ENCODE measurements at places on chromosomes 11 and 22. TPM values are rescaled to one million over a fixed set of nuclear protein-coding genes. Genes with fewer than 3 reads are reported as not detected.
A peak's percentile ranks its signal among the peaks of the same experiment; 100 is the strongest.

GRCh38 chr11:61917334-61918109, at the start of gene RAB3IL1:
TSS of gene RAB3IL1 (minus strand) at chr11:61917566. CDS start at chr11:61917367, 199 bp downstream.
- peaks cover 1% of the 10 kb centered on the region for H3K4me1 ChIP-seq
- peak within 1 kb of the TSS; percentile 52 for H3K4me3 ChIP-seq

DNA sequence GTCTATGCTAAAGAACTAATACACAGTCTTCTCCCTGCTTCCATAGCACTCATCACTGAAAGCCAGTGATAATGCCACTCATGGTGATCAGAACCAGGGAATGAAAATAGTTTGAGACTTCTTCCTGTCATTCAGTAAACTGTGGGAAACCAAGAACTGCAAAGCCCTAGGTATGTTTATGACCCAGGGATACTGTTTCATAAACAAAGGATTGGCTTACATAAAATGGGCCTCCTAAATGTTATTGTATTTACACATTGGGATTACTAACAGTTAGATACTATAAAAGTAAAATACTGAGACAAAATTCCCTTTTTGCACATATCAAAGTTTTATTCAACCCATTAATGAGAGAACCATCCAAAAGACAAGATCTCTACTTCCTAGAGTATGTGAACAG, 21.3 kb upstream of the CWF19L2 start:
- DNase-seq, result no peak
- no peaks in the 10 kb centered on the region for H3K4me1 ChIP-seq
- no peaks in the 10 kb centered on the region for H3K36me3 ChIP-seq
- H3K27me3 ChIP-seq, result no peaks in the 10 kb centered on the region
- no peak overlapping the region for H3K27ac ChIP-seq

- H3K27ac ChIP-seq, result no peak overlapping the region
- H3K27me3 ChIP-seq, result no peaks in the 10 kb centered on the region
- no peaks in the 10 kb centered on the region for H3K4me1 ChIP-seq
- no peak overlapping the region for H3K4me3 ChIP-seq
Observed at GRCh38 chr22:20624161-20624616, 116.8 kb downstream of the MED15 start.

Gene TYR
- not detected for polyA plus RNA-seq

GRCh38 chr22:32744176-32744959, 57.1 kb upstream of the TIMP3 start:
- H3K27ac ChIP-seq, result no peak overlapping the region
- no peaks in the 10 kb centered on the region for H3K27me3 ChIP-seq
- H3K4me1 ChIP-seq, result peaks cover 8% of the 10 kb centered on the region
- no peaks in the 10 kb centered on the region for H3K36me3 ChIP-seq
- no peak for DNase-seq

DNA sequence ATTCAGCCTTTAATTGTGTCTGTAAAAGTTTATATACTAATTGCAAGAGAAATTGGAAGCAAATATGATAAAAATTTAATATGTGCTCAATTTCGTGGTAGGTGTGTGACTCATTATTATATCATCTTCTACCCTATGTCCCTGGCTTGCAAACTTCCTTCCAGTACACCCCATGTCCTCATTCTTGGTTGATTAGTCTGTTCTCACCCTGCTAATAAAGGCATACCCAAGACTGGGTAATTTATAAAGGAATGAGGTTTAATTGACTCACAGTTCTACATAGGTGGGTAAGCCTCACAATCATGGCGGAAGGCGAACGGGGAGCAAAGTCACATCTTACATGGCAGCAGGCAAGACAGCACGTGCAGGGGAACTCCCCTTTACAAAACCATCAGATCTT, 11.9 kb downstream of the MRGPRX3 start:
- no peaks in the 10 kb centered on the region for H3K36me3 ChIP-seq
- no peak for DNase-seq
- H3K27ac ChIP-seq, result no peak overlapping the region
- H3K27me3 ChIP-seq, result peaks cover 23% of the 10 kb centered on the region

GRCh38 chr22:20158391-20159036, 7.7 kb upstream of the CCDC188 start:
- H3K36me3 ChIP-seq, result no peaks in the 10 kb centered on the region
- H3K4me3 ChIP-seq, result no peak overlapping the region
- H3K4me1 ChIP-seq, result no peaks in the 10 kb centered on the region

GRCh38 chr11:60937144-60937527, 12.9 kb downstream of the TMEM132A start:
- peak overlapping the region; percentile 53 for H3K27ac ChIP-seq
- no peak overlapping the region for H3K4me3 ChIP-seq
- H3K36me3 ChIP-seq, result no peaks in the 10 kb centered on the region
- DNase-seq, result no peak

DNA sequence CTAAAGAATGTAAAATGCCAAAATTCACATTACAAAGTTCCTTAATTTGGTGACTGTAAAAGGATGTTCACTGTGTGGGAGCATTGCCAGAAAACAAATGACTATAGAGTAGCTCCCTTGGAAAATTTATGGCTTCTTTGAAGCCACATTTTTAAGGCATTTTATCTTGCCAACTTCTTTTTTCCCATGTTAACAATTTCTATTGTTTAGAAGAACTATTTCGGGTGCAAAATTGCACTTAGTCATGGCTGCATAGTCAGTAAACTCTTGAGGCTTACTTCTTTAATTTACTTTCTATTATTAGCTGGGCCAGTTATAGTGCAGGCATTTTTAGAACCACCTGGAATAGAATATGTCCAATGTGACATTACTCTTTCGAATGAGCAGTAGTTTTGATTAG, 515.3 kb downstream of the JRKL start:
- H3K36me3 ChIP-seq, result no peaks in the 10 kb centered on the region
- H3K4me1 ChIP-seq, result no peaks in the 10 kb centered on the region
- no peak overlapping the region for H3K4me3 ChIP-seq

Gene OR52I2
- polyA plus RNA-seq, result 0.03 TPM

DNA sequence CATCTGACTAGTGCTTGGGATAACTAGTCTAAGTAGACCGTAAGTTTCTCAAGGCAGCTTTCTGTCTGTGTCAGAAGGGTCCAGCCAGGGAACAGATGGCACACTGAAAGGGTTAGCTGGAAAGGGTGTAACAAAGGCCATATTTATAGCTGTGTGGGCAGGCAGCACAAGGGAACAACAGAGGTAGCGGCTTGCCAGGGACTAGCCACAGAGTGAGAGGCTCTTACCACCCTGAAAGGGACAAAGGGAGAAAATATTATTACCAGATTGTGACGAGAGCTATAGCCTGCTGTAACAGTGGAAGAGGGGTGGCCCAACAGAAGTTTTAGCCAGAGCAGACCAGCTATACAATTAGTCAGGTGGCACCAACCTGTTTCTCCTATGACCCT, 129.4 kb downstream of the CCDC34 start:
- no peak overlapping the region for H3K27ac ChIP-seq
- no peak overlapping the region for H3K4me3 ChIP-seq
- no peaks in the 10 kb centered on the region for H3K36me3 ChIP-seq
- peaks cover 5% of the 10 kb centered on the region for H3K4me1 ChIP-seq
- no peak for DNase-seq

Gene CCDC117
- 32.5 TPM for polyA plus RNA-seq

Gene OR2D2
- polyA plus RNA-seq, result not detected

Gene CYB5R3
- polyA plus RNA-seq, result 149 TPM

DNA sequence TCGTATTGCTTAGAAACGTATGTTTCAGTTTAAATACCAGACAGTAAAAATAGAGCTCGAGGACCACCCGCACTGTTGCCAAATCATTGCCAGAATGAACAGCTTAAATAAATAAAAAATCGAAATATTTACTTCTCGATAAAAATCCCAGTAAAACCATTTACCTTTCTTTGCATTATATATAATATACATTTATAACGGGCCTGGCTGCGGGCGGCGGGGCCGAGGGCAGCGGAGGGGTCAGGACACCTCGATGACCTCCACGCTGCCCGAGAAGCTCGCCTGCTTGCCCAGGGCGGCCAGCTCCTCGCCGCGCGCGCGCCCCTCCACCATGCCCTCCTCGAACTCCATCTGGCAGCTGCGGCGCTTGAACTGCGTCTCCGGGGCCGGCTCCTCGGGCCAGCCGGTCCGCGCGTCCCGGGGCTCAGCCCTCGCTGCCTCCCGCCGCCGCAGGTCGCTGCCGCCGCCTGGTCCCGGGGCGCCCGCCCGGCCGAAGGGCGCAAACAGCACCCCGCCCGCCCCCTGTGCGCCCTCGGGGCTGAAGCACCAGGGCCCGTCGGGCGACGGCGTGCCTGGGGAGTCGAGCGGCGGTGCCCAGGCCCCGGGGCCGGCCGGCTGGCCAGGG, 15.7 kb downstream of the DUSP8 start:
- peaks cover 12% of the 10 kb centered on the region for H3K4me1 ChIP-seq
- no peak overlapping the region for H3K27ac ChIP-seq
- no peak overlapping the region for H3K4me3 ChIP-seq

Gene DCPS
- polyA plus RNA-seq, result 22.0 TPM

Gene CD3G
- 0.43 TPM for polyA plus RNA-seq

Gene MS4A6E
- not detected for polyA plus RNA-seq

GRCh38 chr11:396948-397548, 3.0 kb downstream of the PKP3 start:
- peaks cover 13% of the 10 kb centered on the region for H3K4me1 ChIP-seq
- H3K27me3 ChIP-seq, result no peaks in the 10 kb centered on the region
- no peak overlapping the region for H3K27ac ChIP-seq
- no peak for DNase-seq

Gene MYOD1
- not detected for polyA plus RNA-seq

Gene ALX4
- polyA plus RNA-seq, result 0.07 TPM

DNA sequence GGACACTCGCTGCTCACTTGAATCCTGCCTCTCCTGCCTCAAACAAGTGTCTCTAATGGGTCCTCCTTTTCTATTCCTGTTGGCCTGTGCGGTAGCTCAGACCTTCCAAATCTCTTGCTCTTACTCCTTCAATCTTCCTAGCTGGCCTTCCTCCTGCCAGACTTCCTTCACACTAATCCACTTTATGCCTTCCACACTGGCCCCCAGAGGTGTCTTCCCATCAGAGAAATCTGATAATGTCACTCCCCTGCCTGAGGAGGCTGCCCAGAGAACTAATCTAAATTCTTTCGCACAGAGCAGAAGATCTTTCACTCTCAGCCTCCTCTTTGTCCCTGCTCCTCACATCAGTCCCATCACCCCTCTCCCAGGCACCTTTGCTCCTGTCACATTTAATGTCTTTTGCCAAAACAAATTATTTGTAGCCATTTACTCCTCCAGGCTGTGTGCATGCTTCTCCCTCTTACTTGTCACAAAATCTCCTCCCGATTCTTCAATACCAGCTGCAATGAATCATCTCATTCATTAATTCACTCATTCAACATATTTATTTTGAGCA, 175.7 kb downstream of the MAML2 start:
- no peaks in the 10 kb centered on the region for H3K36me3 ChIP-seq
- peaks cover 10% of the 10 kb centered on the region for H3K4me1 ChIP-seq
- H3K4me3 ChIP-seq, result no peak overlapping the region
- H3K27ac ChIP-seq, result peak overlapping the region; percentile 61
- no peaks in the 10 kb centered on the region for H3K27me3 ChIP-seq

DNA sequence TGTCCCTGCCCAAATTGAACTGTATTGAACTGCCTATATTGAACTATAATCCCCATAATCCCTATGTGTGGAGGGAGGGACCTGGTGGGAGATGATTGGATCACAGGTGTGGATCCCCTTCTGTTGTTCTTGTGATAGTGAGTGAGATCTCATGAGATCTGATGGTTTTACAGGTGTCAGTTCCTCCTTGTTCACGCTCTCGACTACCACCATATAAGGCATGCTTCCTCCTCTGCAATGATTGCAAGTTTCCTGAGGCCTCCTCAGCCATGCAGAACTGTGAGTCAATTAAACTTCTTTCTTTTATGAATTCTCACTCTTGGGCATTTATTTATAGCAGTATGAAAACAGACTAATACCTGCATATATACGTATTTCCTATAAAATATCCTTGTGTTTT, 206.5 kb upstream of the PDGFD start:
- H3K4me3 ChIP-seq, result no peak overlapping the region
- no peaks in the 10 kb centered on the region for H3K27me3 ChIP-seq
- no peaks in the 10 kb centered on the region for H3K4me1 ChIP-seq
- no peak overlapping the region for H3K27ac ChIP-seq

Gene MAPK8IP2
- polyA plus RNA-seq, result 0.83 TPM

- no peaks in the 10 kb centered on the region for H3K4me1 ChIP-seq
- no peak for DNase-seq
- H3K27ac ChIP-seq, result no peak overlapping the region
- H3K27me3 ChIP-seq, result peaks cover 13% of the 10 kb centered on the region
- no peak overlapping the region for H3K4me3 ChIP-seq
Observed at GRCh38 chr11:393219-394033, 583 bp upstream of the PKP3 start.

GRCh38 chr22:42116848-42117424, 13.7 kb downstream of the CYP2D6 start:
- H3K27me3 ChIP-seq, result no peaks in the 10 kb centered on the region
- H3K4me1 ChIP-seq, result peaks cover 5% of the 10 kb centered on the region
- no peak overlapping the region for H3K4me3 ChIP-seq
- H3K27ac ChIP-seq, result no peak overlapping the region
- no peaks in the 10 kb centered on the region for H3K36me3 ChIP-seq
- DNase-seq, result peak; percentile 41

GRCh38 chr11:66800720-66801428, 42.4 kb upstream of the RCE1 start:
- no peaks in the 10 kb centered on the region for H3K36me3 ChIP-seq
- no peak for DNase-seq
- no peaks in the 10 kb centered on the region for H3K27me3 ChIP-seq
- H3K4me3 ChIP-seq, result no peak overlapping the region
- no peak overlapping the region for H3K27ac ChIP-seq

Data from left lung (tissue), 14 donors.